Urinary bladder (tissue), 4 donors: ENCODE measurements at places on chromosomes 4 and X. TPM values are rescaled to one million over a fixed set of nuclear protein-coding genes. Genes with fewer than 3 reads are reported as not detected.

DNA sequence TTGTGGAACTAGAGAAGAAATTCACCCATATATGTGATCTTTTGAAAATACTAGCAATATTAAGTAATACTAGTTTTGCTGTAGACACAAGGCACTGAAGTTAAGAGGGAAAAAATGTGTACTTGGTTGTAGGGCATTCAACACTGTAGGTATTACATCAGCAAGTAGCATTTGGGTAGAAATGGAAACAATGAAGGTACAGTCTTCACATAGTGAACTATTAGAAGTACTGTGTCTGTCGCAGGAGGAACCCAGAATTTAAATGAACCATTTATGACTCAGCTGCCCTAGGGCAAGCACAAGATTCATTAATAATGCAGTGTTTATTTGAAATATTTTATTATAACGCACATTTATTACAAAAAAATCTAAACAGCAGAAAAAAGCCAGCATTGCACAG lies 572.7 kb upstream of the TENM3 start:
- no peak for DNase-seq

DNA sequence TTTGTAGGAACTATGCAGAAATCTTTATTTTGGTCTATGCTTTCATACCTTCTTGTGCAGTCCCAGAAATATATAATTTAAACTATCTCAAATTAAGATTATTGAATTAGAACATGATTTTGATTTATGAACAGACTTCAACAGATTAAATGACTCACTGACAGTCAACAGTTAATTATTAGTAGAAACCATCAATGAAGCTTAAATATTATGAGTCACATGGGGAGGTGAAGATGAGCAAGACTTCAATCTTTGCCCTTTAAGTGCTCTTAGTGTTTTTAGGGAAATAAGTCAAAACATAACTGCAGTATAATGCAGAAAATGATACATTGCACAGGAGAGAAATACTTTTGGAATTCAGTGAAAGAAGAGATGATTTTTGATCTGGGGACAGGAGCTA lies 81.5 kb upstream of the BMP3 start:
- no peak for DNase-seq

DNA sequence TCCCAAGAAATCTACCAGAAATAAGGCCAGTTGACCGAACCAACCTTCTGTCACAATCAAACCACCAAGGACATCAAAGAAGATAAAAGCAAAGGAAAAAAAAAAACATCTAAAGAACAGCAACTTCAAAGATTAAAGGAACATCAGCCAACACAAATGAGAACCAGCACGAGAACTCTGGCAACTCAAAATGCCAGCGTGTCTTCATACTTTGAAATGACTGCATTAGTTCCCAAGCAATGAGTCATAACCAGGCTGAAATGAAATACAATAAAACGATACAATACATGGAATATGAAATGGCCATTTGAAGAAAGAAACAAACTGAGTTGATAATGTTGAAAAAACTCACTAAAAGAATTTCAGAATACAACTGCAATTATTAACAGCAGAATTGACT lies 611.6 kb upstream of the GRIA3 start:
- DNase-seq: no peak

DNA sequence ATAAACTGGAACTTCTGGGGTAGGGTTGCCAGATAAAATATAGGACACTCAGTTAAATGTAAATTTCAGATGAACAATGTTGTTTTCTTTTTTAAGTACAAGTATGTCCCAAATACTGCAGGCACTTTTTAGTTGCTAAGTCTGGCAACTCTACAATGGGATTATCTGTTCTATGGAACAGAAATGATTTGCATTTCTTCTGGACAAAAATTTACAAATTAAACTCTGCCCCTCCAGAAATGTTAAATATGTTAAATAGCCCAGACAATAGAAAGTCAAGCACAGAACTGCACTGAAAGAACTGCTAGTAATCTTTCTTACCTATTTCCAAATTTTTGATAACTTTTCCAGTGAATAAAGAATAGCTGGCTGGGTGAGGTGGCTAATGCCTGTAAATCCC lies 140.1 kb upstream of the DDX53 start:
- no peak for DNase-seq

GYPB gene
- not detected for polyA plus RNA-seq
